ENCODE measurements at places on chromosomes 12 and 14. TPM values are rescaled to one million over a fixed set of nuclear protein-coding genes. Genes with fewer than 3 reads are reported as not detected.

The LTBP2 gene
- total RNA-seq, result 243 TPM

DNA sequence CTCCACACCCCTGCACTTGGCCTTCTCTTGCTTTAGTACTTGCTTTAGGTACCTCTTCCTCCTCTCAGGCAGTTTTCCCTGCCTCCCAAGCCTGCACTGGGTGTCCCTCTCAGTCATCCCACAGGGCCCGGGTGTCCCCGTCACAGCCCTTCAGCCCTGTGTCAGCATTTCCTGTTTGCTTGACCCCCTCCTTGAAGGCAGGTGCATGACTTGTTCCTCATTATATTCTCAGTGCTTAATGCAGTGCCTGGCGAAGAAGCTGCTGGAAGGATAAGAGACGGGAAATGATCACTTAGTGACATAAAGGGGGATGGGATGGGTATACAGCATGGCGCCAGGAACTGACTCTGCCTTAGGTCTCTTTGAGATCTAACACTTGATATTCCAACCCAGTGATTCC is 61.5 kb downstream of the IQSEC3 start:
- no peak for DNase-seq

The GYS2 gene
- not detected for total RNA-seq

The KRT73 gene
- total RNA-seq, result not detected

GRCh38 chr14:90536092-90536491 is 139.3 kb downstream of the CALM1 start:
- peak; percentile 40 for DNase-seq

The FAM216A gene
- 14.9 TPM for total RNA-seq

The TEX22 gene
- 0.51 TPM for total RNA-seq

GRCh38 chr12:12221560-12221959 is 45.3 kb downstream of the LRP6 start:
- no peak for DNase-seq

- DNase-seq, result no peak
These were observed 52.9 kb downstream of the PHLDA1 start for GRCh38 chr12:75978677-75979076.

The TPPP2 gene
- not detected for total RNA-seq

The KRT3 gene
- not detected for total RNA-seq

DNA sequence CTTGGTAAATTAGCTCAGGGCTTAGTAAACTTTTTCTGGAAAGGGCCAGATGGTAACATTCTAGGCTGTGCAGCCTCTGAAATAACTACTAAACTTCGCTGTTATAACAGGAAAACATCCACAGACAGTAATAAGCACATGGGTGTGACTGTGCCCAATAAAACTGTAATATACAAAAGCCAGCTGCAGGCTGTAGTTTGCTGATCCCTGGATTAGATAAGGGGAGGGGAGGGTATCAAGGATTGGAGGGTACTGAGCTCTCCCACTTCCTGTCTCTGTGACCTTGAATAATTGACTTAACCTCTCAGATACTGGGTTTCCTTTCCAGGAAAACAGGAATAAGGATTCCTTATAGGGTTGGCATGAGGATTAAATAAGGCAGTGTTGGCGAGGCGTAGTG is 81.2 kb downstream of the CCDC60 start:
- no peak for DNase-seq

- no peak for DNase-seq
These were observed 357.4 kb downstream of the TMEM117 start for GRCh38 chr12:44193281-44193680.

DNA sequence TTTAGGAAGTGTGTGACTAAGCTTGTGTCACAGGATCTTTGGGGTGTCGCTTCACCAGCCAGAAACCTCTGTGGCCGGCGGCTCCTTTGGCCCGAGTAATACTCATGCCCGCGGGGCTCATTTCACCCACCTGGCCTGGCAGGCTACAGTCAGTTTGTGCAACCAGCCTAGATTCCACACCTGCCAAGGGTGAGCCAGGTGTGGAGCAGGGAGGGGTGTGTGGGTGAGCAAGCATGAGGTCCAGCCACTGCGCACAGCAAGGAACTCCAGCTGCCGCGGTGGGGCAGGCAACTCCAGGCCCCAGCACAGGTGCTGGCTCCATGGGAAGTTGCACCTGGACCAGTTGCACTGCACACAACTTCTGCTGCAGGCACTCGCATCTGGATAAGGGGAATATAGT is 462.3 kb upstream of the LRFN5 start:
- no peak for DNase-seq

DNA sequence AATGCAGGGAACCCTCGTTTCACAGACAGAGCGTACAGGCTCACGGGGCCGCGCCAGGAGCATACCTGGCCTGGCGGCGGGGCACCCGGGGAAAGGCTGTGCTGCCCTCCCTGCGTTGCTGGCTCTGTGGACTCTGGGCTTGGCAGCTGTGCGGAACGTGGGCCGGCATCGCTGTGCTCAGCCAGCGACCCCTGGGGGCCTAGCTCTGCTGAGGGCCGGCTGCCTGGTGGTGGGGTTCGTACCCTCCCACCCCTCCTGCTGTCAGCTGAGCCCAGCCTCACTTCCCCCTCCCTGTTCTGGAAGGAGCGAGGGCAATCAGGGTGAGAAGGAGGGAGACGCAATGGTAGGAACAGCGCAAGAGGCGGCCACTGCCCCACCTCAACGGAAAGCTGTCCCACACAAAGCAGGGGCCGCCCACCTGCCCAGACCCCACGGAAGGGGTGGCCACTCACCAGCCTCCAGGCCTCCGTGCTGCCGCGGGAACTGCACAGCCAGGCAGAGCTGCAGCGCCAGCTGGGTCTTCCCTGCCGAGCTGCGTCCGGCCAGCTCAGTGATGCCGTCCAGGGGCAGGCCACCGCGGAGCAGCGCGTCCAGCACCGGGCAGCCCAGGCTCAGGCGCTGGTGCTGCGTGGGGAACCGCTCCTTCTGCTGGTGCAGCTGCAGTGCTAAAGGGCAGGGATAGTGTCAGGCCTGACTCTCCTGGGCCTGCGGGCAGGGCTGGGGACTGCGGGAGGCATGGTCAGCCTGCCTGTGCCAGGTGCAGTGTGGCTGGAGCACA is 8.5 kb downstream of the XRCC3 start:
- no peak for DNase-seq

DNA sequence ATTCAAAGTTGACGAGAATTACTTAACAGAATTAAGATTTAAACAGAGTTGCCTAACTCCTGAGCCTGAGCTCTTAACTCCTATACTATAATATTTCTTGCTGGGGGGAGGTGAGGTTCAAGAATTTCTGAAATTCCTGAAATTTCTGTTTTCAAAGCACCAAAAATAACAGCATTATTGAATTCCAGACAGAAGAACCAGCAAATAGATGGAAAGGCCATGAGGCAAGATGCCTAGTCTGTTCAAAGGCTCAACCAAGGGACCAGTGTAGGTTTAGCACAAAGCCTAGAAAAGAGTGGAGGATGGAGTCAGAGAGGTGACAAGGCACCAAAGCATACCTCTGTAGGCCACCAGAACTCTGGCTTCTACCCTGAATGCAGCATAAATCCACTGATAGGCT is 76.4 kb downstream of the PPP1R12A start:
- DNase-seq, result peak; percentile 35

- DNase-seq, result peak; percentile 61
These were observed 8.9 kb downstream of the ANG start for GRCh38 chr14:20697273-20698017.

DNA sequence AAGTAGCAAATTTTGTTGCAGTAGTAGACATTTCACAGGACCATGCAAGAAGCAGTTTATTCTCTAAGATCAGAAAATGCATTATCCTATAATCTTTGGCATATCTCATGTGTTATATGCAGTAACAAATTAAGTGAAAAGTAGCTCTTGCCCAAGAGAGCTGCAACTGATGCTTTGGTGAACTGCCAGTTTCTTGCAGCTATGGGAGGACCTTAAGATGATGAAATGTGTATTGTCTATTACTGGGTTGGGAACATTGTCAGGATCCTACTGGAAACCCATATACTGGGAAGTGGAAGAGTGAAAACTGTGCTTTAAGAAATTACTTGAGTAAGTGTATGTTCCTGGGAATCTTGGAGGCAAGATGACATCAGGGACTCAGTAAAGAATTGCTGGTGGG is 238.8 kb downstream of the DACT1 start:
- DNase-seq, result no peak

DNA sequence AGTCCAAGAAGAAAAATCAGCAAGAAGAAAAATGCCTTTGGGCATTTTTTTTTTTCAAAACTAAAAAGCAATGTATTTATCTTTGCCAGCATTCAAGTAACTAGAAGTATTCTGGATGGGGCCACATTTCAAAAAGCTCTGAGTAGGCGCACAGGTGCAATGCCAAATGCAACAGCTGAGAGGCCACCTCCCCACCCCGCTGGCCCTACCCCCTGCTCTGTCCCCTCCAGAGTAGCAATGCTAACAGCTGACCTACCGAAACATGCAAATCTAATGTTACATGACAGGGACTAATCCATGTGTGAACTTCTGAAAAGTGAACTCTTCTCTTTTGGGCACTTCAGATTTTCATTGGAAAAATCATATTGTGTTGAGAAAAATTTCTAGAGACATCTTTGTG is 153.7 kb upstream of the SLC38A2 start:
- DNase-seq, result no peak

DNA sequence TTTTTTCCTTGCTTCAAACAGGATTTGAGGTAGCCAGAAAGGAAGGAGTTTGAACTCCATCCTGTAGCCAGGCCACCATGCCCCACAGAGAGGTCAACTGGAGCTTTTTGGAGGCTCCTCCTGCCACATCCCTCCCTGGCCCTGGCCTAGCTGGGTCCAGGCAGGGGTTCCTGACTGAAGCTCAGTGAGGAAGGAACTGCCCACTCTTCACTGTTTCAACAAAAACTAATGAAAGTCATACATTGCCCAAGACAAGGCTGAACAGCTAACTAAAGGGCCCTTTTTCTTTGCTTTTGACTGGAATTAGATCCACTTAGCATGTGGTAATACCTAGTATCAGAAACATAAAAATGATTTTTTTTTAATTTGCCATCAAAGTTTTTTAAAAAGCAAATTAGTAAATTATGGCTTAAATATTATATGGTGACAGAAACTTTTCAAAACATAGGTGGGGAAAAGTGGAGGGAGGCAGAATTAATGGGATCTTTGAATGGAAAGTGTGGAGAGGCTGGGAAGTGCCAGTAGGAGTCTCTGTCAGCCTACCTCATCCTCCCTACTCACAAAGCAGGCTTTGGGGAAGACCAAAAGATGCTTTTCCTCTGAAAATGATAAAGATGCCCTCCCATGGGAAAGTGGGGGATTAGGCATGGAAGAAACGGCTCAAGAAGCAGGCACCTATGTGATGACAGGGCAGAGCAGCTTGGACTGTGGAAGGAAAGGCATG is 22.0 kb downstream of the PLEK2 start:
- DNase-seq, result no peak

GRCh38 chr14:35959835-35960234 is 133.7 kb downstream of the BRMS1L start:
- no peak for DNase-seq

The CCDC197 gene
- not detected for total RNA-seq

DNA sequence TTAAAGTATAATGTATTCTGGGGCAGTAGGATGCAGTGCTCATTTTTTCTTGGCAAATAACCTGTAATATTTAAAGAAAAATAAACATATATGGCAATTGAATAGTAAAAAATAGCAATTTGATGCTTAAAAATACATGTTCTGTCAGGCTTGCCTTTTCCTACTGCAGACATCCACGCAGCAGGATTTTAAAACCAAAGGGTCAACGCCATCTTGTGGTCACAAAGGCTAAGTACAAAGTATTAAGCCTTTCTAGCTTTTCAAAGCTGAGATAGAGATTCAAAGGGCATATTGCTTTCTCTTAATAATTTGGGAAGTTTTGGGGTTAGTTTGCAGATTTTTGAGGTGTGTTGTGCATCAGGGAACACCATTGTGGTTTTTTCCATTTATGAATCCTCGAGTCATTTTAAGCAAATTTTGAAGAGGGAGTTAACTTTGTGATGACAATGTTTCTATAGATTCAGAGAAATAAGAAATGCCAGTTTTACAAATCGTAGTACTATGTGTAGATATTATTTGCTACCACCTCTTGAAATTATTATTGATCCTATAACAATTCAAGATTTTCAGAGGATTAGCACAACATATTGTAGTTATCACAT is 4.7 kb upstream of the CCER1 start:
- DNase-seq, result peak; percentile 72

- no peak for DNase-seq
These were observed 187.1 kb downstream of the KICS2 start for GRCh38 chr12:64034901-64035576.

The FAM181A gene
- not detected for total RNA-seq

DNA sequence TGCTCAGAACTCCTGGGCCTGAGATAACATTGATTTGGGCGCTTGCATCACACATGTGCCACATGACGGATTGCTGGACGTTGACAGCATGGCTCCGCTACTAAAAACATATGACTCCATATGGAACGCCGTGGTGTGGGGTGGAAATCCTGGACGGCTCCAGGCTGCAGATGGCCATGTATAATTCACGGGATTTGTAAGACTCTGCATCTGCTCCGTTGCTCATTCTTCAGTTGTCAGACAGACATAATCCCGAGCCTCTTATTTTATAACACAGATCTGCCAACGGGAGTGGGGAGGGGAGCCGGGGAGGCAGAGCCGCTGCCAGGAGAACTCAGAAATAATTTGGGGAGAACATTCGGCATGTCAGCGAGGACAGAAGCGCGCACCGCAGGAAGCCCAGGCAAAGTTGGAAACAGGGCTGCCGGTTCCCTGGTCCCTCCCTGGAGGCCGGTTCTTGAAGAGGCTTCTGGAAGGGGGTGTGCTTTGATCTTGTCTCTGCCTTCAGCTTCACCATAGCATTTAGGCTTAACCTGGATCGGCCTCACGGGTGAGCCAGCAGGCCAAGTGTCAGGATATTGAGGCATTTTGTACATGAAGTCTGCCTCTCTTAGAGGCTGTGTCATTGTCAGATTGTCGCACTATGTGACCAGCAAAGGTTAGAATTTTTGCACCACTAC is 45.8 kb upstream of the MYL2 start:
- DNase-seq, result no peak

The GAS2L3 gene
- 33.4 TPM for total RNA-seq

DNA sequence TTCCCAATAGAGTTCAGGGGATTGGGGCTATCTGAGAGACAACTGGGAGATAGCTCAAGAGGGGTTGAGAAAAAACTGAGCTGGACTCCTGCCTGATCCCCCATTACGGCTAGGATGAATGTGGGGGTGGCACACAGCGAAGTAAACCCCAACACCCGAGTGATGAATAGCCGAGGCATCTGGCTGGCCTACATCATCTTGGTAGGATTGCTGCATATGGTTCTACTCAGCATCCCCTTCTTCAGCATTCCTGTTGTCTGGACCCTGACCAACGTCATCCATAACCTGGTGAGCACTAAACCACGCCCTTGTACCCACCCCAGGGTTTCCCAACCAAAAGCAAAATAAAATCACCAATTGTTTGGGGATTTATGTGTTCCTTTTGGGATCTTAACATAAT is 1.0 kb downstream of the ORMDL2 start:
- peak; percentile 65 for DNase-seq

DNA sequence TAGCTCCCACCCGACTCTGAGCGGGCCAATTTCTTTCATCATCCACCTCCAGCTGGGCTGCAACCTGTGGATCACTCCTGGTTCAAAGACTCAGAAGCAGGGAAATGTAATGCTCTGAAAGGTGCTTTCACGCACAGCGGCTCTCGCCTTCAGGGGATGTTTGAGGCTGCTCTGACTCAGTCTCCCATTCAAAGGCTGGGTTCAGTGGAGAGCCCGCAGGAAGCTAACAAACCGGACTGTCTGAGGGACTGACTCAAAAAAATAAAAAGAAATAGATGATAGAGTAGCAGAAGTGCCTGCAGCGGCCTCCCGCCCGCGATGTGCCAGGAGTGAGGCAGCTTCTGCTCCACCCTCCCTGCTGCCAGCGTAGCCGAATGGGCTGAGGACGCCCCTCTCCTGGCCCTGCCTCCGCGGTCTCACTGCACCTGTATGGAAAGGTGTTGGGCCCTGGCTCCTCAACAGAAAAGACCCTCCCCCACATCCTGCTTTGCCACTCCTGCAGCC is 98.0 kb downstream of the GCH1 start:
- DNase-seq, result no peak

Measured in fibroblast of lung (primary cell).